Stimulated activated CD4-positive, alpha-beta T cell treated with anti-CD3 and anti-CD28 coated beads, Interleukin-15, amount 100 ng/mL, for 24 hours (primary cell): ENCODE measurements at places on chromosomes 3 and 15.
A peak's percentile ranks its signal among the peaks of the same experiment; 100 is the strongest.

DNA sequence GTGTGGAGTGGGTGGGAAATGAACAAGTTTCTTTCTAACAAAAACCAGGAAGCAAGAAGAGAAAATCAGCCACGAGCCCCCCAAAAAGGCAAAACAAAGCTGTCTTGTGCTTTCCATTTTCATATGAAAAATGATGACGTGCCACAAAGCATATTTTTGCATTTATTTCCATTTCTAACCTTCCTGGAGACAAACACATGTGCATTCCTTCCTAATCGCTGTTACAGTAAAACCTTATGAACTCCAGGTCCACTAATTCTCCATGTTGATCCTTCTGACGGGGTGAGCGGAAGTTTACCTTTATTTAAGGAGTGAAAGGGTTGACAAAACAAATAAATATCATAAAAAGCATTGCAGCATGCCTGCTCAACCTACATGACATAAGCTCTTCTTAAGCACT, 211.5 kb downstream of the RORA start:
- no peak for DNase-seq

DNA sequence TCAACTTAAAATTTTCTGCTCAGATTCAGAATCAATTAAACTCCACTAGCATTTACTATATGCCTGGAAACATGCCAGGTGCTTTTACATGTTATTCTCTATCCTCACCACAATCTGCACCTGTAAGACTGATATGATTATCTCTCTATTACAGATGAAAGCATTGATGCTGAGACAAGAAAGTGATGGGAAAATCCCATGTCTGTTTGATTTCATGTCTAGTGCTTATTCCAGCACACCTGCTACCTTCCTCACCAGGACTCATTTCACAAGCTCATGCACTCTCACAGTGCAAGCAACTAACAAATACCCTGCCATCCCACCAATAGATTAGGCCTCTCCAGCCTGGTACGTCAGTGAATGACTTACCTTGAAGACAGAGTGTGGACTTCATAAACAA, 25.0 kb upstream of the BCL6 start:
- DNase-seq: peak; percentile 46

DNA sequence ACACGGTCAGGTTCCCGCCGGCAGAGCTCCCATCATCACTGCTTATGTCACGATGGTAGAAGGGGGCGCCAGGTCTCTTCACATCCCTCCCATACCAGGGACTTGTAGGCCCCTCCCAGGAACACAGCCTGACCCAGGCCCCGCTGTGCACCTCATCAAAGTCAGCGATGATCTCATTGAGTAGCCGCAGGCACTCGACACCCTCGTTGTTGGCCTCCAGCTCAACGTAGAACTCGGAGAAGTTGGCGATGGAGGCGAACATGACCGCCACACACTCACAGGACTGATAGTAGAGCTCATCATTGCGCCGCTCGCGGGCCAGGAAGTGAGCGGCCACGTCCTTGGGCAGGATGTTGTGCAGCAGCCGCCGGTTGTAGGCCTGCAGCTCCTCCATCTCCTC, 89.2 kb downstream of the SEC22A start:
- DNase-seq: no peak

- no peak for DNase-seq
Observed at GRCh38 chr3:126951561-126951960, 31.4 kb upstream of the PLXNA1 start.

- no peak for DNase-seq
Observed at GRCh38 chr15:86772369-86773059, 692.8 kb downstream of the AGBL1 start.

GRCh38 chr3:24018784-24019570, 73.9 kb downstream of the NR1D2 start:
- no peak for DNase-seq

GRCh38 chr3:192382861-192383260, 344.5 kb downstream of the FGF12 start:
- no peak for DNase-seq

- DNase-seq: no peak
Observed at GRCh38 chr3:131329774-131330173, 51.8 kb upstream of the NUDT16 start.

- DNase-seq: no peak
Observed at GRCh38 chr15:42457445-42458442, 33.2 kb downstream of the ZNF106 start.

DNA sequence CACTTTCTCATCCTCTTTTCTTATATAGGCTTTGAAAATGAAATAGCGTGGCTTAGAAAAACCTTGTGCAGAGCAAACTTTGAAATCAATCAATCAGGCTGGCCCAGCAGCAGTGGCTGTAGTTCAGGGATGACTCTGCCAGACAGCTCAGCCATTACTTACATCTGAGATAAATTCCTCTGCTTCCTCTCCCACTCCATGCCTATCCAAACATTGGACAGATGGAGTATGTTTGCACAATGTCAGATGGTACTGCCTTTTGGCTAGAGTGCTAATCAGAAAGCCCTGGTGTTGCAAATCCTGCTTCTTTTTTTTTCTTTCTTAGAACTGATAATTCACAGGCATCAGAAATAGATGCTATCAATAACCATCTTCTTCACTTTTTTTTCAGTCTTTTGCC, 1065.1 kb downstream of the AGBL1 start:
- no peak for DNase-seq

DNA sequence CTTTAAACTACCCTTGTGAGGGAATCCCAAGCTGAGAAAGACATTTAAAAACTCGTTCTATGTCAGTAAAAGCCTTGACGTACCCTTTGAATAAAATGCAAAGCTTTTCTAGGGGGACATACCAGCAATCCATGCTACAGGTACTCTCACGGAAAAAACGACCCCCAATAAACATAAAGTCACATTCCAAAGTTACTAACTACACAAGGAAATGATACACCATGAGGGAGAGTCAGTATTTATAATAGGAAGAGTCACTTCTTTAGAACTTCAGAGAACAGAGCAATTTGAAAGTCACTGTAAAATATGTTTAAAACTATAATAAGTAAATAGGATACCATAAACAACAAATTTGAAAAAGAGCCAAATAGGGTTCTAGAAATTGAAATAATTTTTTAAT, 63.2 kb downstream of the CFAP20DC start:
- DNase-seq: no peak

DNA sequence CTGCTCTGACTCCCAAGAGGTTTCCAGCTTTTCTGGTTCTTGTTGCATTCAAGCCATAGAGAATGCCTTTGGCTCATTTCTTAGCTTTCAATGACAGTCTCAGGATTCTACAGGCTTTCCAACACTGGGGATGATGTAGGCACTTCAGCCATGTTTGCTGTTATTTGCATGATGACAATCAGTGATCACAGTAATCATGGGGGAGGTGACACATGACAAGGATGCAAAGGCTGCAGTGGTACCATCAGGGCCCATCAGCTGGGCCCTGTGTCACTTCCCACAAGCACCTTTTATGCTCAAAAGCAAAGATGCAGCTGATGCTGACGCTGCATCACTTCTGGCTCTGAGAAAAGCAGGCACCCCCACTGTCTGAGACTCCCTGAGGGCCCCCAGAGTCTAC, 18.6 kb downstream of the EPHB1 start:
- DNase-seq: no peak

- no peak for DNase-seq
Observed at GRCh38 chr3:13065727-13066126, 7.5 kb downstream of the IQSEC1 start.
